Anterior cingulate cortex (tissue), 58 donors: ENCODE measurements at places on chromosomes 6 and 20.

- DNase-seq: no peak
These were observed 9.8 kb downstream of the MMUT start for GRCh38 chr6:49453221-49453620.

- DNase-seq: no peak
These were observed 67.5 kb upstream of the QKI start for GRCh38 chr6:163347021-163347446.

GRCh38 chr6:35786810-35787209 is 6.0 kb downstream of the CLPSL1 start:
- no peak for DNase-seq

GRCh38 chr20:59015812-59016711 is 3.2 kb upstream of the TUBB1 start:
- no peak for DNase-seq

DNA sequence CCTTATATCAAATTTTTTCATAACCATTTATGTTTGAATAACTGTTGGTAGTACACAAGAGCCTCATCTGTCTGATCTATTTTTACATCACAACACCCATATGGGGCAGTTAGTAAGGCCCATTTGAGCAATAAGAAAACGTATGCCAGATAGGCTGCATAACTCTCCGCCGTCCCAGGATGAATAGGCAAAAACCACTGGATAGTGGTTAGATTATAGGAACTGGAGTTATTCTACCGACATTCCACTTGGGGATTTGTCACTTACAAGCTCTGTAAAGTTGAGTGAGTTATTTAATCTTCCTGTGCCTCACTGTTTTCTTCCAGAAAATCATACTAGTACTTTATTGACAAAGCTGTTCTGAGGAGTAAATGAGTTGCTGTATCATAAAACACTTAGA is 881.9 kb downstream of the QKI start:
- no peak for DNase-seq
